Stimulated activated CD4-positive, alpha-beta T cell treated with anti-CD3 and anti-CD28 coated beads, Interleukin-4, amount 100 ng/mL, for 1 hour (primary cell): ENCODE measurements at places on chromosomes 7 and 10.

DNA sequence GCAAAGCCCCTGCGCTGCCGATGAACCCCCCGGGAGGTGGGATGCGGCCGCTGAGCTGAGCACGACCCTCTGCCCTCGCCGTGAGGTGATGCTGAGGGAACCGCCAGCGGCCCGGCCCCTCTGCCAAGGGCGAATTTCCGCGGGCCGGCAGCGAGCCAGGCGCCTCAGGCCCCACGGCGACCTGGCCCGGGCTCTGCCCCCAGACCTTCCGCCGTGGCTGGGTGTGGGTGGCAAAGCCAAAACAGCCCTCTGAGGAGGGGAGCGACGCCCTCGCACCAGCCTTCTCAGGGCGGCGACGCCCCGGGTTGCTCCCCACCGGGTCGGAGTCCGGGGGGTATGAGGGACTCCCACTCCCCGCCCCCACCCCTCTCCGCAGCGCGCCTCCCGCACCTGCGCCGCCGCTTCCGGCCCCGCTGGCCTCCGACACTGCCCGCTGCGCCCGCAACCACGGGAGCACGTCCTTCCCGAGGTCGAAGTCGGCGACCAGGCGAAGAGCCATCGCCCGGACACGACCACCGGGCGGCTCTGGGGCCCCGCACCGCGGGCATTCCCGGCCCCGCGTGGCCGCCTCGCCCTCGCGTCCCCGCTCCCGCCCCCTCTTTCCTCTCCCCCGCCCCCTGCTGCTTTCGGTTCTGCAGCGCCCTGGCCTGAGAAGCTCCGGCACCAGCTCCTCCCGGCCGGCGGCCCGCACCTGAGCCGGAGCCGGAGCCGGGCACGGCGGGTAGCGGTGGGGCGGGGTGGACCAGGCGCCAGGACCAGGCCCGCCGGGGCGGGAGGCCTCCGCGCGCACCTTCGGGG lies at the start of gene GSAP:
Gene GSAP (minus strand): TSS at position 527 of the 798 bp plus-strand sequence. CDS start 28 bp downstream, at position 499.
- peak; percentile 45 for DNase-seq

DNA sequence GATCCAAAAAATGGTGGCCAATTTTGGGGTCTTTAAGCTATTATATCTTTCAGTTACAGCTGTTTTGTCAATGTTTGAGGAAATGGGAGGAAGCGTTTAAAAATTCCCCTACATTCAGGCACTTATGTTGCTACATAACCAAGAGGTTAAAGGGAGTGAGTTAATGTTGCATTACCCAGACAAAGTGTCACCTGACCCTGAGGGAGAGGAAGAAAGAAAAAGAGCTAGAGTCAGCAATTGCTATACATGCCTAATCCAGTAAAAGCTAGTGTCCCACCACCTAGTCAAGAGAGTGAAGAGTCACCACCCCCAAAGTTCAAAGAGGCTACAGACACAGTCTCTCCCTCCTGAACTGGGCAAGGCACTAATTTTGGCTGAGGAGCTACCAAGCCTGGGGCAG lies 69.5 kb upstream of the ZNF92 start:
- DNase-seq = no peak

- no peak for DNase-seq
These were observed 189.3 kb downstream of the POLR1F start for GRCh38 chr7:19519443-19520021.

GRCh38 chr7:22115689-22116088 lies 170.0 kb upstream of the CDCA7L start:
- no peak for DNase-seq

DNA sequence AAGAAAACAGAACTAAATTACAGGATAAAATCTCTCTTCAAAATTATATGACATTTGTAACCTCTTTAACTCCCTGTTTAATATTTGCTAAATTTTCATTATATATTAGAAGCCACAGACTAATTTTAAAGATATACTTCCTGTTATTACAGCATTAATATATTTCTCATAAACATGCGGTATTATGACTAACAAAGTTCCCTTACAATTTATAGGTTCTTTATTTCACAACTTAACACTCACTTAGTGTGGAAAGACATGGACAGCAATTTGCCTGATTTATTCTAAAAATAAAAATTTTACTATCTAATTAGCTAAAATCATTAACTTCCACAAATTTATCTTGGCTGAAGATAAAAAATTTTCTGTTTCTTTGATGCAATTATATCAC lies 29.0 kb downstream of the CTNNA3 start:
- DNase-seq = no peak

GRCh38 chr7:105014693-105015389 lies 836 bp downstream of the KMT2E start:
- peak; percentile 41 for DNase-seq

GRCh38 chr10:133164816-133165555 lies 5.0 kb downstream of the KNDC1 start:
- DNase-seq = no peak

GRCh38 chr10:106474876-106475275 lies 689.6 kb downstream of the SORCS1 start:
- DNase-seq = no peak

DNA sequence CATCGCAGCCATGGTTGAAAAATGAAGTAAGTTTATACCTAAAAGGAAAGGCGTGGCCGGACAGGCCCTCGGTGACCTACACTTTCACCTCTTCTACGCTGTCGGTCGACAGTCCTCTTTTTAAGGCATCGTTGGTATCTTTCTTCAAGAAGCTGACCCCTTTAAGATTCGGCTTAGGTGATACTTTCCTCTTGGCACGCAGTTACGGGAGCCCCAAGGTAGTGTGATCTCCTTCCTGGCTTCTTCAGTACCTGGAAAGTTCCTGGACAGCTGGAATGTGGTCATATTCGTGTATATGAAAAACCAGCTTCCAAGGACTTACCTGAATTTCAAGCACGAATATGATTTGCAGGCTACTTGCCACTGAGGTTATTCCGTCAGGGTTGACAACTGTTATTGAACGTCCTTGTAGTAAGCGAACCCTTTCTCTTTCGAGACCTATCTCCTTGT lies 885 bp upstream of the SYPL1 start:
- no peak for DNase-seq

- DNase-seq = no peak
These were observed 4.5 kb downstream of the PTER start for GRCh38 chr10:16441173-16441840.

DNA sequence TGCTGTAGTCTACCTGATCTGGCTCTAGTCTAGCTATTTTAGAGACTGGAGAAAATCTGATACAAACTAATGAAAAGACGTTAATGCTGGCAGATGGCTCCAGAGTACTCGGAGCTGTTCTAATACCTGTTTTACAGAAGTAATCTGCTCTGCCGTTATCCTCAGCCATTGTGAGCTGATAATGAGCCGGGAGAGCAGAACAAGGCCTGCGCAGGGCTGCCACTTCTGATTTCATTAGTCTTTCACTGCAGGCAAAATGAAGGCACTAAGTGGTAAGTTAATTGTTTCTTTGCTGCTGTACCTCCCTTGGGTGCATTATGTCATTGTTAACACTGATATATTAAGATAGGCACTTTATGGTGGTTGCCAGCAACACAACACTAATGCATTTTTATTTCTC lies 456.4 kb upstream of the PFKP start:
- no peak for DNase-seq

DNA sequence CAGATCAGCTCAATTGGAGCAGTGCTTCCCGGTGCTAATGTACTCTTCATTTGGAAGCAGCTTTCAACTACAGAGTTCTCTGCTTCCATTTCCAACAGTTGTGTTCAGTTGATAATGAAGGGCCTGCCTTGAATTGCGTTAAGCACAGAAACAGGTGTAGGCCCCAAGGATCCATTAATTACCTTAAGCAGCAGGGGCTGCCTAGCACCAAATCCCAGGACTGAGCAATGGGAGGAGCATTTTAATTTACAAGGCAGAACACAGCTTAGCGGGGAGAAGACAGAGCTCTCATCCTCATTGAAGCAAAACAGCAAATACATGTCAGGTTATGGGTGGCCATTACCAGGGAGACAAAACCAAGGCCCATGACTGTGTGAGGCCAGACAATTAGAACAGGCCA lies 349.6 kb downstream of the TFEC start:
- DNase-seq = no peak

- peak; percentile 2 for DNase-seq
These were observed 178.3 kb downstream of the CDCA7L start for GRCh38 chr7:21767300-21767900.

GRCh38 chr7:134891262-134891695 lies 95.0 kb upstream of the AGBL3 start:
- no peak for DNase-seq

DNA sequence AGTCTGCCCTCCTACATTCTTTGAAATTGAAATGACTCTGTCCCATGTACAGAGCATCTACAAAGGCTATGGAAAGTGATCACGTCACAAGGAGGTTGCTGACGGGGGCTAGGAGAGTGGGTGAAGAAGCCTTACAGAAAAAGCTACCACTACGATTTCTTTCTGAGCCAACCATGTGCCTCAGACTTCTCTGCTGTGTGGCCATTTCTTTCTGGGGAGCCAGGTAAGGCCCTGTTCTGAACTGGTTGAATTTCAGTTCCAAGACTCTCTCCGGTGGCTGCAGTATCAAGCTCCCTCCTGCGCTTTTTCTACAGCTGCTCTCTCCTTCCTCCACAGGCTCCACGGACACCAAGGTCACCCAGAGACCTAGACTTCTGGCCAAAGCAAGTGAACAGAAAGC lies 112.5 kb upstream of the PRSS1 start:
- peak; percentile 24 for DNase-seq

DNA sequence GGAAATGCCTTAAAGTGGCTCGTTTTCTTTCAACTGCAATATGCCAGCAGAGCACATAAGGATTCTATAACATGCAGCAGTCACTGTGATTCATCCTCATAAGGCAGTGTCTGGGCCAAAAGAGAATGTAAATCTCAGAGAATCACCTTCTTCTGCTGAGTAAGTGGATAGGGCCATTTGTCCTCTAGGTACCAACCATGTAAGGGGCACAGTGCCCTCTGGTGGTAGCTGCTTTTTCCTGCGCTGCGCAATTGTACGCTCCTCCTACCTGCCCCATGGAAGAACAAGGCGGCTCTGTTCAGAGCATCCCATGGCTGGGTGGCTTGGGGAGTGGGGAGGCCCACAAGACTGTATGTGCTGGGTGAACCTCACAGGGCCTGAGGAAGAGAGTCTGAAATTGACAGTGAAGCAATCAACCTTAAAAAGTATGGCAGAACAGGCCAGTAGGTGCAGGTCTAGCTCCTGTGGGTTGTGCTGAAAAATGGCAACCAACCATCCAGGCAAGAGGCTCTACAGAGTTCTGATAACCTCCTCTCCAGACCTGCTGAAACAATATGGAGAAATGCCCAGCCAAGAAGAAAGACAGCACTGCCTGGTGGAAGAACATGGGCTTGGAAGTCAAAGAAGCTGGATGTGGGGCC lies 78.6 kb upstream of the C10orf90 start:
- DNase-seq = peak; percentile 48

DNA sequence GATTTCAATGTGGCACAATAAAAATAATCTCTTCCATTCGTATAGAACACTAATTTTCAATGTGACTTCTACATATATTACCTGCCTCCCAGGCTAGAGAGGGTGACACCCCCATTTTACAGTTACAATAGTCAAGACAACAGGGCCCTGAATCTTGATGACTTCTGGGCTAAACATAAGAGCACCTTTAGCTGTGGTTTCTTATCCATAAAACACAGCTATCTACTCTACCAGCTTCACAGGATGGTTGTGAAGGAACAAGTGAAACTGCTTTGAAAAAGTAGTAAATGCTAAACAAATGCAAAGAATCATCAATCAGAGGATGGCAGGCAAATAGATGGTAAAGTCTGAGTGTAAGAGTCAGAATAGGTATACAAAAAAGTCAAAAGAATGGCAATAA lies 3.6 kb upstream of the TLL2 start:
- no peak for DNase-seq

DNA sequence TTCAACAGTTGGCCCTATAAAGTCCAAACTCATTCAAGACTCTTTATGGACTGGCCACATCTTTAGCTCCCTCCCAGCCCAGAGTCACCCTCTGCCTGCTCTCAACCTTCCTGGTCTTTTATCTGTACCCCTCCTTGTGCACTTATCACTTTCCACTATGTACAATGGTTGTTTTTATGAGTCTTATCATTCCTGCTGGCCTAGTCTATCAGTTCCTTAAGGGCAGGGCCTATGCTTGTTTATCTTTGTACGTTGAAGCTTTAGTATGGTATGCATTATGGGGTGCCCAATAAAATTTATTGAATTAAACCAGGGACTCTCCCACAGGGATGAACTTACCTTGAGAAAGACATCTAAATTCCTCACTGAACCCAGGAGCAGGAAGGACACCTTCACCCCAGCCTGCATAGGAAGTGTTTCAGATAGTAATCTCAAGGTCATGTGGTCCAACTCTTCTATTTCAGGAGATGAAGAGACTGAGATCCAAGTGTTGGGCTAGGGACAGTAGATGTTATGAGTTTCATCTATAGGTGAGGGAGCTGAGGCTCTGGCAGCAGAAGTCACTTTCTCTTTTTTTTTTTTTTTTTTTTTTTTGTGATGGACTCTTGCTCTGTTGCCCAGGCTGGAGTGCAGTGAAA lies 13.3 kb upstream of the PDCD4 start:
- DNase-seq = no peak

GRCh38 chr10:2986391-2986801 lies 81.0 kb upstream of the PFKP start:
- DNase-seq = no peak

DNA sequence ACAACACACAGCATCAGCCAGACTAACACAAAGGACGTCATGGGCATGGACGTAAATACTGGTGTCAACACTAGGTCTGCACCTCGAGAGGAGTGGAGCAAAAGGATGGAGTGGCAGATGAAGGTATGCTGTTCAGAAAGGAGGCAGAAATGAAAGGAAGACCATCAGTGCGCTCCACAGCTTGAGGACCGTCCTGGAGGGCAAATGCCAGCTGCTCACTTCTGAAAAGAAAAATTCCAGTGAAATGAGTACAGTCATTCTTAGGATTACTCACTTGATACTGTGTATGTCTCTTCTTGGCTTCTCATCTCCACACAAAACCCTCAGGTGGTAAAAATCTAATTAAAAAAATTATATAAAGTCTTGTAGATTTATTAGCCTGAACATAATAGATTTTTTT lies 44.8 kb downstream of the EGFR start:
- DNase-seq = no peak

DNA sequence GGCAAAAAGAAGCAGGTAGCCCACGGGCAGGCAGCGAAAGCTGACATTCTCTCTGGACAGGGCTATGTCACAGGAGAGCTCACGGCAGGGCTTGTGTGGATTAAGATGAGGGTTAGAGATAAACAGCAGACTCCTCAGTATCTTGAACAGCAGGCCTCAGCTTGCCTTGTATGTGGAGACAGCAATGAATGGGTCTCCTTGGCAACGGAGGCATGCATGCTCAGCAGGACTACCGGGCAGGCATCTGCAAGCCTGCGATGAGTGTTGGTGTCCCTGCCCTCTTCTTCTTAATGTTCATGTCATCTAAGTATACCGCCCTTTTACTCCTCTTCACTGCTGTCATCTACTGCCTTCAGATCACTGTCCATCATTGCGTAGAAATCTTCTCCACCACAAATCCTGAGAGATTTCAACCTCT lies 81.9 kb upstream of the C1GALT1 start:
- DNase-seq = no peak
